ENCODE measurements at places on chromosomes 12 and 14. TPM values are rescaled to one million over a fixed set of nuclear protein-coding genes. Genes with fewer than 3 reads are reported as not detected.

GRCh38 chr12:27931390-27931789, 41.1 kb downstream of the PTHLH start:
- no peak for DNase-seq

DNA sequence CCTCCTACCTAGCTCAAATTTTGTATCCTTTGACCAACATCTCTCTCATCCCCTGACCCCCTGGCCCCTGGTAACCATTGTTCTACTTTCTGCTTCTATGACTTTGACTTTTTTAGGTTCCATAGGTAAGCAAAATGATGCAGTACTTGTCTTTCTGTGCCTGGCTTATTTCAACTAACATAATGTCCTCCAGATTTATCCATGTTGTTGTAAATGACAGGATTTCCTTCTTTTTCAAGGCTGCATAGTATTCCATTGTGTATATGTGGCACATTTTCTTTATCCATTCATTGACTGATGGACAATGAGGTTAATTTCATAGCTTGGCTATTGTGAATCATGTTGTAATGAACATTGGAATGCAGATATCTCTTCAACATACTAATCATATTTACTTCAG, 170.1 kb downstream of the DPY19L2 start:
- DNase-seq = no peak

MEG3 gene
- not detected for total RNA-seq

DNA sequence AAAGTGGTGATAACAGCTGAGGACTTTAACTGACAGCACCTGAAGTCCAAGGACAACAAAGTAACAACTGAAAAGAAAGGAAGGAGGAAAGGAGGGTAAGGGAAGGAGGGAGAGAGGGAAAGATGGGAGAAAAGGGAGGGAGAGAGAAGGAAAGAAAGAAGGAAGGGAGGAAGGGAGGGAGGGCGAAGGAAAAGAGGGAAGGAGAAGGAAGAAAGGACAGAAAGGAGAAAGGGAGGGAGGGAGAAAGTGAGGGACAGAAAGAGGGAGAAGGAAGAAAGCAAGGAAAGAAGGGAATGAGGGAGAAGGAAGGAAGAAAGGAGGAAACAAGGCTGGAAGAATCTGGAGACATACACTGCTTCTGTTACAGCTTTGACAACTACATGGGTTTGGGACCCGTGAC, 494.4 kb downstream of the FUT8 start:
- DNase-seq = no peak

GRCh38 chr14:99534863-99535262, 53.7 kb downstream of the CCNK start:
- DNase-seq = no peak

STAB2 gene
- total RNA-seq = not detected

DNA sequence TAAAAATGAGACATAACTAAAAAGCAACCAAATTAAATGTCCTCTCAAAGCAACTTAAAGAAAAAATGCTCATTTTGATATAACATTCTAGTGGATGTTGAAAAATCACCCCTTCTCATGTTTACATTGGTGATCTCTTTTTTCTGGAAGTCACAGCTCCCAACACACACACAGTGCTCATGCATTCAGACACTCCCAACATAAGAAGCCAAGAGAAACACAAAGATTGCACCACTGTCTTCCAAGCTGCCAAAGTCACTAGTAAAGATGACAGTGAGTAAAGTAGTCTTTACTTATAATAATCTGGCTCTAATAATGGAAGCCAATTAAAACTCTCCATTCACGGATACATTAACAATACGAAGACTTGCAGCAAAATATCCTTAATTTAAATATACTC, 218.4 kb downstream of the NTF3 start:
- no peak for DNase-seq

DNA sequence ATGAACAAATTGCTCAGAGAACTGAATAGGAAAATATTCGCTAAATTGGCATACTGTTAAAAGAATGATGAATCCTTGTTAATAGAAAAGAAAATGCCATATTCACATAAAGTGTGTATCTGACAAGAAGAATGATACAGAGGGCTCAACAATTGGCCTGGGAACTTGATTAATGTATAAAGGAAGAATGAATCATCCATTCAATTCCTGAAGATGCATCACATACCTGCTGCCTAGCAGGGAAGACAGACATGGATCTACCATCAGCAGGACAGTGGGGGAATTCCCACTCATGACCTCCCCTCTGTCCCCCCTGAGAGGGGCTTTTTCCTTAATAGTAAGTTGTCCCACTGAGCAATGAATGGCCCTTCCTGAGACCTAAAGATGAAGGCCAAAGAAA, 13.5 kb downstream of the PTPN21 start:
- DNase-seq = no peak
